Neural crest cell (in vitro differentiated cells): ENCODE measurements at places on chromosomes 4 and X. TPM values are rescaled to one million over a fixed set of nuclear protein-coding genes. Genes with fewer than 3 reads are reported as not detected.

- peaks cover 37% of the 10 kb centered on the region for H3K4me1 ChIP-seq
- peak; percentile 37 for DNase-seq
- no peaks in the 10 kb centered on the region for H3K27me3 ChIP-seq
- H3K36me3 ChIP-seq: peaks cover 7% of the 10 kb centered on the region
- peak overlapping the region; percentile 50 for H3K27ac ChIP-seq
- H3K4me3 ChIP-seq: peak overlapping the region; percentile 56
These were observed 17.3 kb upstream of the TBC1D14 start for GRCh38 chr4:6892190-6892908.

DNA sequence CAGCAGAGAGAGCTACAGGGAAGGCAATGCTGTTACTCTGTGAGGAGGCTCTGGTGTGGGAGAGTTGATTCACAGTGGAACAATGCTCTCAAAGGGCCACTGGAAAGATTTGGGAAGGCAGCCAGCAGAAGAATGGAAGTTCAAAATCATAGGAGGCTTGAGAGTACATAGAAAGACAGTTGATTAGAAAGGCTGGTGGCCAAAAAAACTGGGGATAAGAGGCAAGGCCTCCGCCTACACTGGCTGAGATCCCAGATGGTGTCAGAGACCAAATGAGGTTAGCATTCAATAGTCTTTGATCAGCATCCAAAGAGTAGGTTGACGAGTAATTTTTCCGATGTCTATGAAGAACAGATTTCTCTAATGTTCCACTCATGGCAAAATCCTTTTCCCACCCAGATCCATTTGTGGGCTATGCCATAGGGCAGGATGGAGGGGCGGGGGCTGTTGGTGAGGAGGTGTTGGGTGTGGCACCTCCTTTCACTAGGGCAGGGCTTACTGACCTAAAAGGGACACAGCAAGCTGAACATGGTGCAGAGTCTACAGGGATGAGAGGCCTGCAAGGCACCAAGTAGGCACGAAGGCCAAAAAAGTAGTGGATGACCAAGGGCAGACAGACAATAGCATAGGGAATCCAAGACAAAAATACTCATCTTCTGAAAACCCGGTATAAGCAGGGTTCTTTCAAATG, 15.1 kb downstream of the TEC start:
- no peak overlapping the region for H3K4me3 ChIP-seq
- H3K4me1 ChIP-seq: no peaks in the 10 kb centered on the region
- peaks cover 9% of the 10 kb centered on the region for H3K27me3 ChIP-seq
- DNase-seq: no peak

DNA sequence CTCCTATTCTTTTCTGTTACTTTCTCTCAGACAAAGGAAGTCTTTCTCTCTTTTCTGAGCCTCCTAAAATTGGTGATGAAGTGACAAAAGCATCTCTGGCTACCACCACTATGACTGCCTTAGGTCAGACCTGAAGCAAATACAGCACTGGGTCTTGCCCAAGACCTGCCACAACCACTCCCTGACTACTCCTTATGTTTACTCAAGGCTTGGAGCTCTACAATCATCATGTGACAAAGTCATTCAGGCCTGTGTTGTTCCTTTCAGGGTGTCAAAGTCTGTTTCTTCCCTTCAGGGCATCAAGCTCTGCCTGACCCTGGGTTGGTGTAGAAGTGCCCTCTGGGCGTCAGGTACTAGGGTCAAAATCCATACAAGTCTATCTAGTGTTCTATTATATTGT, 419.2 kb upstream of the CT83 start:
- no peak overlapping the region for H3K27ac ChIP-seq
- H3K36me3 ChIP-seq: no peaks in the 10 kb centered on the region
- H3K27me3 ChIP-seq: no peaks in the 10 kb centered on the region

DNA sequence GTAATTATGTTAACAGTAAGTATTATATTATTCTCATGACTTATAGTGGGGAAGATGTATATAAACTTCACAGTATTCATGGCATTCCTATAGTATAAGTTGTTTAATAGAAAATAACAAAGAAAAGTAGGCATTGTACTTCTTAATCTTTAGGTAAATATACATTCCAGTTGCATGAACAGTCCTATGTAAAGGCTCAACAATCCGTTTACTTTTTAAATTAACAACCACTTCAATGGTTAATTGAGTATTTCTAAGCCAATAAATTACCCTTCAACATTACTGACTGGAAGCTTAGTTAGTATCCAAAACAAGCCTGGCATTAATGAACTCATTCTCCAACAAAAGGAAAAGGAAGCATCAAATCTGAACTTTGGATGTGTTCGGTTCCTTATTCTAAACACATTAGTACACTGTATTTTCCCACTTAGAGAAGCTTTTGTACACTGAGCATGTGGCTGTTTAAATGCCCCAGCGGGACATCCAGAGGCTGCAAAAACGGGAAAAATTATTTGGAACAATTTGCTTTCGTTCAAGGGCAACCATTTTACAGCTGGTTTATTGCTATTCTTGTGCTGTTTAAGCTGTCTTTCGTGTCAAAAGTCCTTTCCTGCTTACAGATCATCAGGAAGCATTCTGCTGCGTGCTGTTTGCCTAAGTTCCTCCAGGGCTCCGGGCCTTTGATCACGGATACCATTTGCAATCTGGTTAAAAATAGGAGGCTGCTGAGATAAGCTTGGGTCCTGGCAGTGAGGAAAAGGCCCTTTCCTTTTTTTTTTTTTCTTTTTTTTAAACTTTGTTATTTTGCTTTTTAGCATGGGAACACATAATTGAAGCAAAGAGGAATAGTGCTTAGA, 460.3 kb downstream of the SPRY1 start:
- peak; percentile 42 for DNase-seq
- no peaks in the 10 kb centered on the region for H3K36me3 ChIP-seq
- H3K4me3 ChIP-seq: peak overlapping the region; percentile 68
- H3K4me1 ChIP-seq: peaks cover 55% of the 10 kb centered on the region
- no peaks in the 10 kb centered on the region for H3K27me3 ChIP-seq

DNA sequence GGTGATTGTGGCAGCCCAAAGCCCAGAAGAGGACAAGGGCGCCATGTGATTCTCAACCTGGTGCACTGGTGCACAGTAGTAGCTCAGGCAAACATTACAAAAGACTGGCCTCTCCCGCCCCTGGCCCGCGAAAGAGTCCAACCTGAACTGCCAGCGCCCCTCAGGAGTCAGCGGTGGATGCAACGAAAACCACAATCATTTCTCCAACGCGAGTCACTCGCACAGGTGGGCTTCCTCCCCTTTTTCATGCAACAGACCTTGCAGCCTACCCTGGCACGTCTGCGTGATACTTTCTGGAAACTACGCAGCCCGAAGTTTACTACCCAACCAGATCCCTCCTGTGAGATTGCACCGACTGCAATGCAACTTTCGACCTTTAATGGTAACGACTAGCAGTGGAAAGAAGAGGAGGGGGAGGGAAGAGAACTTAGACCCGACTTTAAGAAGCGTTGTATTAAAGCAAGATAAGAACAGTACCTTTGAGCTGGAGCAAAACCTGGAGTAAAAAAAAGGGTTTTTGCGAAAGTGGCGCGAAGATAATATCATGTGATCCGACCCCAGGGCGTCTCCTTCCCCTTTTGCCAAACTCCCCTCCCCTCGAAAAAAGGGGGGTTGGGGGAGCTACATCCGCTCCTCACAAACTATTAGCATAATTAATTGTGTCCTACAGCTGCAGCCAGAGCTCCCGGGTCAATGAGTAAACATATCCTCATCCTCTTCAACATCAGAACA, 63.3 kb upstream of the CCDC160 start:
- H3K4me1 ChIP-seq: peaks cover 54% of the 10 kb centered on the region
- H3K4me3 ChIP-seq: peak overlapping the region; percentile 92
- peaks cover 7% of the 10 kb centered on the region for H3K27me3 ChIP-seq
- peak; percentile 22 for DNase-seq

GRCh38 chr4:141410839-141411238, 190.1 kb downstream of the ZNF330 start:
- no peaks in the 10 kb centered on the region for H3K4me1 ChIP-seq
- no peaks in the 10 kb centered on the region for H3K27me3 ChIP-seq
- H3K27ac ChIP-seq: no peak overlapping the region
- no peak for DNase-seq
- no peak overlapping the region for H3K4me3 ChIP-seq

- H3K27me3 ChIP-seq: no peaks in the 10 kb centered on the region
- H3K4me1 ChIP-seq: peaks cover 8% of the 10 kb centered on the region
- no peak overlapping the region for H3K4me3 ChIP-seq
- DNase-seq: no peak
- no peaks in the 10 kb centered on the region for H3K36me3 ChIP-seq
- no peak overlapping the region for H3K27ac ChIP-seq
These were observed 60.0 kb downstream of the GAB1 start for GRCh38 chr4:143396695-143397094.

DNA sequence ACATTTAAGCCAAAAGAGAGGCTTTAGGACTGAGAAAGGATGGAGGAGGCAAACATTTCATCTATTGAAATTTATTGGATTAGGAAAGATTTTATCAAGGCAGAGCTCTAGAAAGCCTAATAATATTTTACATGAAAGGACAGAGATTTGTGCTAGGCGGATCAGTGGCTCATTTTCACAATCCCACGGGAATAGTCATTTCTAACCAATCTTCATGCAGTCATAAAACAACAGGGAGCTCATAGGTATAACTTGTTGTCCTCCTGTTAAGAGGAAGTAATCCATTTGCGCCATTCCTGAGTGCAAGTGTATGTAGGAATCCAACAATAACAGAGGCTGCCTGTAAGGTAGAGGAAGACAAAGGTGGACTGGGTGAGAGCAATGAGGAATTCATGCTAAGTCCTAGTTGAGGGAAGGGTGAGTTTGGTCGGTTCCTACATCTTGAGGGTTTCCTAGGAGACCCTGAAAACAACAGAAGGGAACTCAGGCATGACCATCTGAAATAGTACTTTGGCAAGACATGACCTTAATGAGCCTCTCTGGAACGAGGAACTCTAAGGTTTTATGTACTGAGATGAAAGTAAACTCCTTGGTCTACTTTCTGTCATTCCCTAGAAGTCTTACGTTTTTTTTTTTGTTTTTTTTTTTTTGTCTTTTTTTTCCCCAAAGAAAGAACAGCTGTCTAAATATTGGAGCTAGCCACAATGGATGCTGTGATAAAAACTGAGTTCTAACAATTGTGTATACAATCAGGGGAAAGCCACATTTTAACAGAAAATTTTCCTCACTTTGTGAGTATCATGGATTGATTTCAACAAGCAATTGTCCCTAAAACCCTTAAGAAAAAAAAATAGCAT, 89.7 kb downstream of the GEMIN8 start:
- H3K27me3 ChIP-seq: no peaks in the 10 kb centered on the region
- peaks cover 3% of the 10 kb centered on the region for H3K36me3 ChIP-seq
- H3K4me1 ChIP-seq: peaks cover 39% of the 10 kb centered on the region
- H3K27ac ChIP-seq: peak overlapping the region; percentile 63

GRCh38 chrX:101462892-101463291, 22.4 kb upstream of the ARMCX4 start:
- no peaks in the 10 kb centered on the region for H3K4me1 ChIP-seq
- no peak for DNase-seq
- H3K36me3 ChIP-seq: peaks cover 23% of the 10 kb centered on the region
- no peak overlapping the region for H3K27ac ChIP-seq
- H3K27me3 ChIP-seq: no peaks in the 10 kb centered on the region
- H3K4me3 ChIP-seq: no peak overlapping the region

DNA sequence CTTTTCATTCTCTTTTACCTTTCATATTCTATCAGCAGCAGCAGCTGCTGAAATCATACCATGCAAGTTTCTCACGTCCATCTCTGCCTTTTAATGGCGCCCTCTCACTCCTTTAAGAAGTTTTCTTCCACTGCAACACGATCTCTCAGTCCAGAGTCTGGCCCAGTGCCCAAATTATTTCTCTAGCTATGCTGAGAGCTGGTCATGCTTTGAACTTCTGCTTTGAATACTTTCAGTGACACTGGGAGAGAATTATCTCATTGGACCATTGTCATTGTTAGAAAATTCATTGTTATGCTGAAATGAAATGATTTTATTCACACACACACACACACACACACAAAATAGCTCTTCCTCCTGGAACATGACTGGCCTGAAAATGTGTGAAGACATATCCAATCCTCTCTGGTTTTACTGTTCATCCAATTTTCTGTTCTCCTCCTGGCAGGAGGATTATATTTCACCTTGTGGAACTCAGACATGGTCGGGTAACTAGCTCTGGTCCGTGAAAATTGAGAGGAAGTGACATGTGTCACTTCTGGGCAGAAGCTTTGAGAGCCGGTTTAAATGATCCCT, 1.3 kb upstream of the PDHA1 start:
- H3K4me3 ChIP-seq: peak overlapping the region; percentile 93
- H3K27me3 ChIP-seq: no peaks in the 10 kb centered on the region
- H3K27ac ChIP-seq: peak overlapping the region; percentile 59
- H3K4me1 ChIP-seq: peaks cover 15% of the 10 kb centered on the region
- DNase-seq: no peak
- no peaks in the 10 kb centered on the region for H3K36me3 ChIP-seq

DNA sequence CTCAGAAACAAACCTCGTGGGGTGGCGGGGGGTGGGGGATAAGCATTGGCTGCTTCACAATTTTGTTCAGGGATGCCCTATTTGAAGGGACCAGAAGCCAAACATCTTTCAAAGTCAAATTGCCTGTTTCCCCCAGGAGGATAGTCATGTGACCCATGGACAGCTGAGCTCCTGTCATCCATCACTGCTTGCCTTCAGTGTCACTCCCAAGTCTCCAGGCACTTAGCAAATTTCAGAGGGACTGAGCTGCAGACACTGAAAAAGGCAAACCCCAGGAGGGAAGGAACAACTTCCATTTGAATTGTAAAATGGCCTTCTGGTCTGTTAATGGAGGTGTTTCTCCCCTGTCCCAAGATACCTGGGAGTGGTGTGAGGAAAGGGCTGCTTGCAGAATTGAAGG, 73.4 kb downstream of the FRMPD3 start:
- H3K27me3 ChIP-seq: peaks cover 10% of the 10 kb centered on the region
- no peak for DNase-seq
- H3K4me1 ChIP-seq: no peaks in the 10 kb centered on the region
- peaks cover 3% of the 10 kb centered on the region for H3K36me3 ChIP-seq

DNA sequence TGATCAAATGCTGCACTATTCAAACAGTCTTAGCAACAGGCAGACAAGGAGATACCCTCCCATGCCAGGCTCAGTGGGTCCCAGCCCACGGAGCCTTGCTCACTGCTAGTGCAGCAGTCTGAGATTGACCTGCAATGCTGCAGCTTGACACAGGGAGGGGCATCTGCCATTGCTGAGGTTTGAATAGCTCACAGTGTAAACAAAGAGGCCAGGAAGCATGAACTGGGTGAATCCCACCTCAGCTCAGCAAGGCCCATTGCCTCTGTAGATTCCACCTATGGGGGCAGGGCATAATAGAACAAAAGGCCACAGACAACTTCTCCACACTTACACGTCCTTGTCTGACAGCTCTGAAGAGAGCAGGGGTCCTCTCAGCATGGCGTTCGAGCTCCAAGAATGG, 26.6 kb upstream of the ZXDB start:
- no peak overlapping the region for H3K27ac ChIP-seq
- no peak for DNase-seq

GRCh38 chrX:129933700-129934099, 27.7 kb downstream of the UTP14A start:
- no peak for DNase-seq
- peaks cover 30% of the 10 kb centered on the region for H3K4me1 ChIP-seq
- peaks cover 5% of the 10 kb centered on the region for H3K36me3 ChIP-seq
- peak overlapping the region; percentile 88 for H3K27ac ChIP-seq
- peak overlapping the region; percentile 87 for H3K4me3 ChIP-seq

GRCh38 chr4:121182296-121182695, 18.2 kb upstream of the TNIP3 start:
- no peaks in the 10 kb centered on the region for H3K27me3 ChIP-seq
- no peak overlapping the region for H3K27ac ChIP-seq
- H3K4me1 ChIP-seq: no peaks in the 10 kb centered on the region
- no peaks in the 10 kb centered on the region for H3K36me3 ChIP-seq

KLHL34 gene
- not detected in 2 replicates for total RNA-seq

FAAH2 gene
- 0.52 and 0.63 TPM in 2 replicates for total RNA-seq

WDR17 gene
- total RNA-seq: 8.7 and 10.5 TPM in 2 replicates

EFNB1 gene
- 32.9 and 33.8 TPM in 2 replicates for total RNA-seq

POU4F2 gene
- total RNA-seq: 0.14 and 0.20 TPM in 2 replicates

BMP2K gene
- 24.0 and 28.6 TPM in 2 replicates for total RNA-seq

CAPN6 gene
- total RNA-seq: 0.75 and 0.82 TPM in 2 replicates

TENM3 gene
- 43.9 and 46.9 TPM in 2 replicates for total RNA-seq

AFP gene
- total RNA-seq: not detected in 2 replicates

PPEF1 gene
- 0.26 and 0.52 TPM in 2 replicates for total RNA-seq

BTK gene
- total RNA-seq: 0.64 TPM in 1 of 2 replicates, not detected in the other
